ENCODE measurements at places on chromosomes 7 and 10.

DNA sequence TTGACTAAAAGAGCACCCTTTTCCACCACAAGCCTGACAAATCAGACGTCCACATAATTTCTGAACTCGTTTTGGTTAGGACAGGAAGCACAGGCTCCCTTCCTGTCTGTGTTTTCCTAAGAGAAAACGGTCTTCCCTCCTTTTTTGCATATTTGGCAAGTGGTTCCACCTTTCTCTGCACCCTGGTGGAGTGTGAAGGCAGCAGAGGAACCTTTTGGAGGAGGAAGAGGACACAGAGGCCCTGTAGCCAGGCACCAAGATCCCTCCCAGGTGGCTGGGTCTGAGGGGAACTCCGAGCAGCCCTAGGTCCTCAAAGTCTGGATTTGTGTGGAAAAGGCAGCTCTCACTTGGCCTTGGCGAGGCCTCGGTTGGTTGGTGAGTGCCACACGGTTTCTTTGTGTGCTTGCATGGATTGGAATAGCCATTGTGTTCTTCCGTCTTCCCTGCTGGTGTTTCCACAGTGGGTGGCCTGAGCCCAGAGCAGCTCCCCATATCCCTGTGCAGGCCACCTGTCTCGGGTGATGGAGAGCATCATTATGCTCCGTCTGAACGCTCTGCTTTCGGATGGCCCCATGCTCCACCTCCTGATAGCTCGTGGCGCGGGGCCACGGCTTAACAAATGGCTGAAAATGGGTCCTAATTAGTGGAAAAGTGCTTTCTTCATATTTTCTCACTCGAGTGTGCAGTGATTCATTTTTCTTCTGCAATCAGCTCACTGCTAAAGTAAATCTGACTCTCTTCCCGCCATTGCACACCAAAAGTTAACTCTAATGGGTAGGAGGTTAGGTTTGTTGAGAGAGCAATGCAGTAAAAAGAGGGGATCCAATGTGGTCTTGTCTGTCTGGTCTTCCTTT, 4.2 kb downstream of the IKZF1 start:
- no peak for DNase-seq

DNA sequence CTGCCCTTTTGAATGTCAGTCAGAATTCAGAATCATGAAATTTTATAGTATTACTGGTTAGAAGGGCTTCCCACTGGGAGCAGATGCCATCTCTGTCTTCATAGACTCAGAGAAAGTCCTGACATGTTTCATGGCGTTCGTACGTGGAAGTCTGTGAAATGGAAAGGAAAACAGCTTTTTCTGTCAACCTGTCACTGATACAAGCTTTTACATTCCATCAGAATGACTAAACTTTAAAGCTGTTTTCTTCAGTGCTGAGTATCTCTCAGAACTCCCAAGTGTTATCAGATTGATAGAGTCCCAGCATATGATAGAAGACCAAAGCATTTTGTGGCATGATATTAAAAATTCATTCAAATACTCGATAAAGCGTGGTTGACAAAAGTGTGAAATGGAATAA, 726.7 kb upstream of the GALNT17 start:
- DNase-seq = no peak

DNA sequence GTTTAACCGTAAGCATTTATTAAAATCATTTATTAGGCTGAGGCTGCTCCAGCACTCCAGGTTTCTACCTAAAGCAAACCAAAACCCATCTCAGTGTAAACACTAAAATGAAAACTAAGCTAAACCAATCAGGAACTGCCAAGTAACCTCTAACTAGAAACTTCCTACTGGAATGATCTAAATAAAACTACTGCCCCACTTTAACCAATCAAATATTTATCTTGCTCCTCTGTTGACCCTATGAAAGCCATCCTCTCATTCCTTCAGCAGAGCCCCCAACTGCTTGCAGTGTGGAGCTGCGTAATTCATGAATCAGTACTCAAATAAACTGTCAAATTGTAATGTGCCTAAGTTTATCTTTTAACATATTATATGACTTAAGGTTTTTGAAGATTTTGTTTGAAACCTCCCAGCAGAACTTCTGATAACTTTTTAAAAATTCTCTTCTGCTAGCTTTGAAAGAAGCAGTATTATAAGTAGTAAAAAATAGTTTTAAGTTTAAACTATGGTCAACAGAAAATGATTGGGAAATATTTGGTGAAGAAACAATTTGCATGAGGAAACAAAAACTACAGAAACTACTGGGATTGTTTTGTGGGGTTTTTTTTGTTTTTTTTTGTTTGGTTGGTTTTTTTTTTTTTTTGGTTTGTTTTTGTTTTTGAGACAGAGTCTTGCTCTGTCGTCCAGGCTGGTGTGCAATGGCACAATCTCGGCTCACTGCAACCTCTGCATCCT, 47.4 kb downstream of the GPR37 start:
- no peak for DNase-seq

- DNase-seq = no peak
Measured at GRCh38 chr7:32774541-32774951, 117.0 kb downstream of the KBTBD2 start.

- DNase-seq = no peak
Measured at GRCh38 chr7:137572056-137572784, 228.7 kb upstream of the PTN start.

GRCh38 chr10:29491918-29492317, 142.9 kb downstream of the SVIL start:
- no peak for DNase-seq

GRCh38 chr7:50351267-50351666, 46.8 kb downstream of the IKZF1 start:
- no peak for DNase-seq

- DNase-seq = no peak
Measured at GRCh38 chr7:131112431-131112830, 215.2 kb upstream of the MKLN1 start.

- DNase-seq = no peak
Measured at GRCh38 chr10:86267286-86268195, 99.1 kb downstream of the GRID1 start.

GRCh38 chr7:17680026-17680425, 260.3 kb downstream of the SNX13 start:
- DNase-seq = no peak

DNA sequence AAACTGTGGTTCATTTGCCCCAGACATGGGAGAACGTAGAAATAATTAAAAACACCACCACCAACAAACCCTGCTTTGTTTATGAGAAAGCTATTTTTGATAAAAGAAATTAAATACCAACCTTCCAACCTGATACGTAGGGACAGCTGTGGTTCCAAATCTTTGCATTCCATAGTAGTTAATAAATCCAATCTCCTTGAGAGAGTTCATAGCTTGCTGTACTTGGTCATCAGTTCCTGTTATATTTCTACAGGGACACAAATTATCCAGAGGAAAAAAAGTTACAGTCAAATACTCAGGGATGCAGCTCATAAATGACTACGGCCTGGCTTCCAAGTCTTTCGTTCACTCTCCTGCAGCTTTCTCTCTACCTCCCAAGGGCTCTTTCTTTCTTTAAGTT, 41.1 kb downstream of the PUS7 start:
- no peak for DNase-seq

DNA sequence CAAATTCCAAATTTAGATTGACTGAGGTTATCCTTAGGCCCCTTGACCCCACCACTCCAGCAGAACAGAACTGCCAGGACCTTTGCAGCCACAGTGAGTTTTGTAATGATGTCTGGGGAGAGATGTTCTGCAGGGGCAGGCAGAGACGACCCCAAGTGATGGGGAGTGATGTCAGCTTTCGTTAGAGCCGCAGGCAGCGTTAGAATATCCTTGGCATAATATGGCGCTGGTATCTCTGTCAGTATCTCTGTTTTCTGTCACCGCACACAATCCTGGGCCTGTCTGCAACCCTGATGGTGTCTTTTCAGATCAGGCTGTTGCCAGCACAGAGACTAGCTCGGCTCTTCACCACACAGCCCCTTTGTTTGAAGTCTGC, 1083.6 kb downstream of the KCNMA1 start:
- DNase-seq = no peak

DNA sequence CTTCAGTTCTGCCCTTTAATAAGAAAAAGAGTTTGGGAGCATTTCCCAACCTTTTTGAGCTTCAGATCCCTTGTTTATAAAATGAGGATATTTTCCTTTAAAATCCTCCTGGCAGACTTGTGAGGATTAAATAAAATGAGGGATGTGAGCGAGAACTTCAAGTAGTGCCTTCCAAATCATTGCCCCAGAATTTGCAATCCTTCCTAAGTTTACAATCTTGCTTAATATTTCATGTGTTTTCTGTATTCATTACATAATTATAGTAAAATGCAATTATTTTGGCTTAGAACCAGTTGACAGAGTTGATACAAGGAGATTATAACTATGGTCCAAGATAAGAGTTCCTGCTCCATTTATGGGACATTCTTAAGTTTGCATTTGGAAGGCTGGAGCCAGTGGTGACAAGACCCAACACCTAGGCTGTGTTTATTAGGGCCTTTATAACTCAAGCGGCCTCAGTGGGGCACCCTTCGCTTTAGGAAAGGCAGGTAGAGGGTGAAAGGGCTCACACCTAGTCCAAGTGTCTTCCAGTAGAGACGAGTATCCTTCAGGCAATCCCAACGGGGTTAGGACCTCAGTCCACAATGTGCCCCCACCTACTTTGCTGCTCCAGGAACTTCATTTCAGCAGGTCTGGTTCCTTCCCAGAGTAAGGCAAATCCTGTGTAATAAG, 317.5 kb downstream of the WDR11 start:
- DNase-seq = no peak

GRCh38 chr10:33012306-33012705, 54.3 kb upstream of the ITGB1 start:
- DNase-seq = no peak

GRCh38 chr7:132871419-132871818, 210.5 kb downstream of the CHCHD3 start:
- DNase-seq = no peak

GRCh38 chr7:45443263-45443662, 130.9 kb upstream of the ADCY1 start:
- DNase-seq = no peak

GRCh38 chr10:97154781-97155180, 31.0 kb downstream of the SLIT1 start:
- DNase-seq = no peak

DNA sequence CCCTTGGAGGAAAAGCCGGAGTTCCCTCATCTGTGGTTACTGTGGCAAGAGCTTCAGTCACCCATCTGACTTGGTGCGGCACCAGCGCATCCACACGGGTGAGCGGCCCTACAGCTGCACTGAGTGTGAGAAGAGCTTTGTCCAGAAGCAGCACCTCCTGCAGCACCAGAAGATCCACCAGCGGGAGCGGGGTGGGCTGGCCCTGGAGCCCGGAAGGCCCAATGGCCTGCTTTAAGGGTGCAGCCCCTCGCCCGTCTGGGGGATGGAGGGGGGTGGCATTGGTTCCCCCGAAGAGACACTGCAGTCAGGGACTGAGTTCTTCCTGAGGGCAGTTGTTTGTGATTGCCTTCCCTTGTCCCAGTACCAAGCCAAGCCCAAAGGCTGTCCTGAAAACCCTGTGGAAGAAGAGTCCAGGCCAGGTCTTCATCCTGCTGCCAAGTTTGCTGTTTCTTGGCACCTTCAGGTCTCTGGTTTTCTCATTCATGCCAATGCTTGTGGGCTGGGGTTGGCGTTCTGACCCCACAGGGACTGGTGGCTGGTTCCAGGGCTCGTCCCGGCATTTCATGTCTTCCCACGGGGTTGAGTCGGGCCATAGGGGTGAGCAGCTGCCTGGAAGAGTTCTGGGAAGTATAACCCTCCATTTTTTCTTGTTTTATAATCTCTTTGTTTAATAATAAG, 7.7 kb upstream of the ZNF783 start:
- DNase-seq = no peak

DNA sequence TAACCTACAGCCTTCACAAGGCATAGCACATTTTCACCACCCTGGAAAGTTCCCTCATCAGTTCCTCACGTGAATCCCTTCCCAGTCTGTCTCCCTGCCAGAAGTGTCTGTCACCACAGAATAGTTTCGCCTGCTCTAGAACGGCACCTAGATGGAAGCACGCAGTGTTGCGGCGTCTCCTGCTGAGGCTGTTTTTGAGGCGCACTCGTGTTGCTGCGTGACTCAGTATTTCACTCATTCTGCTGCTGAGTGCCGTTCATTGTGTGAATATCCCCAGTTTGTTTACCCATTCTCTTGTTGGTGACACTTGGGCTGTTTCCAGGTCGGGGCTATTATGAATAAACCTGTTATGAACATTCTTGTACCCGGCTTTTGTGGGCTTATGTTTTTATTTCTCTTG, 12.8 kb downstream of the NOS3 start:
- no peak for DNase-seq

All from stimulated activated CD8-positive, alpha-beta memory T cell treated with anti-CD3 and anti-CD28 coated beads, Interleukin-2, amount 100 ng/mL, for 48 hours (primary cell).